ENCODE measurements at places on chromosomes 1 and 21. TPM values are rescaled to one million over a fixed set of nuclear protein-coding genes. Genes with fewer than 3 reads are reported as not detected.

Gene DNASE2B
- total RNA-seq, result 3.0 TPM

Gene OR2L2
- total RNA-seq, result 0.88 TPM

Gene FGR
- total RNA-seq, result 3.7 TPM

Gene BCAN
- total RNA-seq, result 5.2 TPM
